ENCODE measurements at places on chromosomes 5 and 9.

DNA sequence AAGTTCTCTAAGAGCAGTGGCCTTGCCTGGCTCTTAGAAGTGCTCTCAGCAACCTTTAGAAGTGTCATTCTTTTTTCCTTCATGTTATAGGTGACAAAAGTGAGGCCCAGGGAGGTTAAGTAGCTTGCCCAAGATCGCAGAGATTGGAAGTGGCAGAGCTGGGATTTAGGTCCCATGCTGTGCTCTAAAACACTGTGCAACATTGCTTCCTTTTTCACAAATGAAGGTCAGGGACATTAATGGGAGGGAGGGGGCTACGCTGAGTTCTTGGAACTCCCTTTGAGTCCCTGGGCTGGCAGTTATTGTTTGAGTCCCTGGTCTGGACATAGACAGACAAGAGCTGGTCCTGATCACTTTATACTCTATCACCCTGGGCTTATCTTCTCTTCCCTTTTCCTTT, 45.3 kb downstream of the PAM start:
- no peak for DNase-seq

- DNase-seq = no peak
Observed at GRCh38 chr9:97860451-97861147, 7.6 kb downstream of the FOXE1 start.

DNA sequence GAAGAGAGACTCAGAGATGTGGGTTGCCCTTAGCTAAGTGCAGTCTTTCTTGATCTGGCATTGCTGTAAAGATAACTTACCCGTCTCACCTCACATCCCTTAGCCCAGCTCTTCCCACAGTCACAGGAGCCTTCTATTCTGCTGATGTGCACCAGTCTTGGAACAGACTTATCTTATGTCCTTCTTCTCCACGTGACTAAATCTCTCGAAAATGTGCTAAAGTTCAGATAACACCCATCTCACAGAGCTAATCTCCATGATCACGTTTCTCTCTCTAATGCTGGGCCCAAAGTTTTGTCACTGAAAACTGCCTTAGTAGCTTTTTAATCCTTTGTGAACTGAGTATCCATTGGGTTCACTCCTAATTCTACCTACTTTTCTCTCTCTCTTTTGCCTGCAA, 16.7 kb downstream of the SLC36A1 start:
- no peak for DNase-seq

- DNase-seq = no peak
Observed at GRCh38 chr9:26244661-26245451, 566.6 kb upstream of the TUSC1 start.

- no peak for DNase-seq
Observed at GRCh38 chr9:86944796-86945727, 2.2 kb downstream of the GAS1 start.

DNA sequence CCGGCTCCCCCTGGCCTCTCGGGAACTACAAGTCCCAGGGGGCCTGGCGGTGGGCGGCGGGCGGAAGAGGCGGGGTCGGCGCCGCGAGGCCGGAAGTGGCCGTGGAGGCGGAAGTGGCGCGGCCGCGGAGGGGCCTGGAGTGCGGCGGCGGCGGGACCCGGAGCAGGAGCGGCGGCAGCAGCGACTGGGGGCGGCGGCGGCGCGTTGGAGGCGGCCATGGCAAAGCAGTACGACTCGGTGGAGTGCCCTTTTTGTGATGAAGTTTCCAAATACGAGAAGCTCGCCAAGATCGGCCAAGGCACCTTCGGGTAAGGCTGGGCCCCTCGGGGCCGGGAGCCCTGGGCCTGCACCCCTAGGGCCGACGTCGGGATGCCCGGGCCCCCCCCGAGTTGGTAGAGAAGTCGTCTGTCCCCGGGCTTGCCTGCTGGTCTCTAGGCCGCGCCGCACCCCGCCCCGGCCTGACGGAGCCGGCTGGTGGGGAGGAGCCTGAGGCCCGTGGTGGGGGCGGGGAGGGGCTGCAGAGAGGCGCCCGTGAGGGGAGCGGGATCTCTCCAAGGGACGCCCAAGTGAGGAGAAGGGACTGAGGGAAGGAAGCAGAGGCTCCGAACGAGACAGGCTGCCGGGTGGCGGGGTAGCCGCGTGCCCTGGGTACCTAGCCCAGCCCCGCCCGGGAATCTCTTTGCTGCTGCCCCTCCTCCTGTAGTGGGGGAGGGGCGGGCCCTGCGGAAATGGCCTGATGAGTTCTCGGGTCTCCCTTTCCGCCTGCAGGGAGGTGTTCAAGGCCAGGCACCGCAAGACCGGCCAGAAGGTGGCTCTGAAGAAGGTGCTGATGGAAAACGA, at the start of gene CDK9:
CDK9 (plus strand) TSS at position 102 of the 840 bp plus-strand sequence; CDS start at position 217, 115 bp downstream.
- peak; percentile 95 for DNase-seq

DNA sequence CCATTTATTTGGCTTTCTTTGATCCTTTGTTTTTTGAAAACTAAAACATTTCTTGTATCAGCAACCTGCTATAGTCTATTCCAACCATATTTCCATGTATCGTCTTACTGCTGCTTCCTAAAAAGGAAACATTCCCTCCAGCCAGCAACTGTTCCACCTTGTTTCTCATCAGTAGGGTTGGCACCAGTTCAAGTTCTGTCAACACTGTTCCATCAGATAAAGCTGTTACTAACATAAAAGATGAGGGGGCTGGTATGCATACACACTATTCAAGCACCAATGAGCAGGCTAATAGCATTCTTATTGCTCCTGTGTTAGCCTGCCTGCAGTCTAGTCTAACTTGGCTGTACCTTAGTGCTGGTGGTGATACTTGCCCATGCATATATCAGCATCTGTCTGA, 178.3 kb downstream of the CWC27 start:
- no peak for DNase-seq

- no peak for DNase-seq
Observed at GRCh38 chr5:43658509-43658908, 55.5 kb downstream of the NNT start.

DNA sequence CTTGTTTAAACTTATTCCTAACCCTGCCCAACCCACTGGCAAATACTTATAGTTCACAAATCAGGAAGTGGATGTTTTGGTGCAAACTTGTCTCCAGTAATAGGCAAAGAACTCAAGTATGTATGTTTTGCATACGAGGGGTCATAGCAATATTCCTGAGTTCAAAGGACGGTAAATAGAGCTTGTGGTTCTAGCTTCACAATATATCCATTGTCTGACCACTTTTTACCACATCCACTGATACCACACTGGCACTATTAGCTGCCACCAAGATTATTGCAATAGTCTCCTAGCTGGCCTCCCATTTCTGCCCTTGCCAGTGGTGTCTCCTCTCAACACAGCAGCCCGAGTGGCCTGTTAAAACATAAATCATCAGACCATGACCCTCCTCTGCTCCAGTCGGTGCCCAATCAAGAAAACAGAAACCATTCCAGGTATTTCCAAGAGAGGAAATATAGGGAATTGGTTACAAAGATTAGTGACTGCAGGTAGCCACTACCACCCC, 17.0 kb downstream of the GRXCR2 start:
- DNase-seq = peak; percentile 7

DNA sequence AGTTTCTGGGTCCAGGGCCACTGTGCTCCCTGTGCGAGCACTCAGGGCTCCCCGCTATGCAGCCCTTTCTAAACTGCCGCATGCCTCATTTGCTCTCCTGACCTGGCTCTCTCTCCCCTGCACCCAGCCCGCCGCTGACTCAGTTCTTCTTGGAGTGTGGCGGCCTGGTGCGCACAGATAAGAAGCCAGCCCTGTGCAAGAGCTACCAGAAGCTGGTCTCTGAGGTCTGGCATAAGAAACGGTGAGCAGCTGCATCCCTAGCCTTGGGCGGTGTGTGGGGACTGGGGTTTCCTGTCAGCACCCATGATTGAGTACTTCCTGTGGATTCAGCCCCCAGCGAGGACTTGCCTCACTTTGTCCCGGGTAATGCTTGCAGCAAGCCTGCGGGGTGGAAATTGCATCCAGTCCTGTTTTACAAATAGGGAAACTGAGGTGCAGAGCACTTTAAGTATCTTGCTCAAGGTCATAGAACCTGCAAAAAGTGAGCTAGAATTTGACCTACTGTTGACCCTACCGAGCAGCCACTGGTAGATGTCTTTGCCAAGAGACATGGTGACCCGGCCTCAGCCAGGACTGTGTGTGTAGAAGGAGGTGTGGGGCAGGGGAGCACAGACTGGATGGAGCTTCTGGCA, 27.9 kb downstream of the USP20 start:
- DNase-seq = peak; percentile 67

GRCh38 chr5:64666078-64666477, 24.2 kb upstream of the SHISAL2B start:
- no peak for DNase-seq

DNA sequence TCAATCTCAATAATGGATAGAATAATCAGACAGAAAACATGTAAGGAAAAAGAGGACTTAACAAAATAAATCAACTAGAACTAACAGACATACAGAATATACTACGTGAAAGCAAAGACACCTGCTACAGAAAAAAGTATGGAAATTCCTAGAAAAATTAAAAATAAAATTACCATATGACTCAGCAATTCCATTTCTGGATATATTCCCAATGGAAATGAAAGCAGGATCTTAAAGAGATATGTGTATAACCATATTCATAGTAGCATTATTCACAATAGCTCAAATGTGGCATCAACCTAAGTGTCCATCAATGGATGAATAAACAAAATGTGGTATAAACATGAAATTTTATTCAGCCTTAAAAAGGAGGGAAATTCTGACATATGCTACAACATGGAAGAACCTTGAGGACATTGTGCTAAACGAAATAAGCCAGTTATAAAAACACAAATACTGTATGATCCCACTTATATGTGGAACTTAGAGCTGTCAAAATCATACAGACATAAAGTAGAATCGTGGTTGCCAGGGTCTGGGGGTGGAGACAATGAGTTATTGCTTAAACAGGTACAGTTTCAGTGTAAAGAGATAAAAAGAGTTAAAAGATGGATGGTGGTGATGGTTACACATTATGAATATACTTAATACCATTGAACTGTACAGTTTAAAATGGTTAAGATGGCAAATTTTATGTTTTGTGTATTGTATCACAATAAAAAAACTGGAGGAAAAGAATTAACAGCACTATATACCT, 6.9 kb downstream of the PLAA start:
- no peak for DNase-seq

GRCh38 chr5:107542428-107542827, 128.3 kb downstream of the EFNA5 start:
- peak; percentile 33 for DNase-seq

GRCh38 chr5:6584101-6584645, 48.7 kb downstream of the NSUN2 start:
- DNase-seq = no peak

GRCh38 chr5:72662305-72662704, 154.2 kb upstream of the TNPO1 start:
- DNase-seq = no peak

- DNase-seq = no peak
Observed at GRCh38 chr5:52751137-52751536, 36.6 kb upstream of the ITGA1 start.

GRCh38 chr5:56816546-56817081, 1.3 kb downstream of the MAP3K1 start:
- peak; percentile 50 for DNase-seq

- DNase-seq = no peak
Observed at GRCh38 chr9:93669958-93670207, 93.5 kb downstream of the PHF2 start.

DNA sequence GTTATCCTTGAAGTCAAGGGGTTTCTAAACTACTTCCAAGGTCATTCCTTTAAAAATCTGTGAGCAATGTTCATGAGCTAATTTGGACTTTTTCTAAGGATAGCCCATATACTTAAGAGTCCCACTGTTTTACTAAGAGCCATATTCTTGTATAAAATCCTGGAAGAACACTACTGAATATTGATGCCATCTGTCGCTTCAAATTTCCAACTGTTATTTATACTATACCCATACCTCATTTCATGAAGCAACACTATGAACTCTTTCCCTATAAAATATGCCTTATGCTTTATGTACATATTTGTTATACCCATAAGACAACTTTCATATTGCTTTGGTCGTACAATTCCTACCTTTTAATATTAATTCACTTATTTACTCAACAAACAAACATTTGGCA, 12.4 kb upstream of the ANKRD55 start:
- DNase-seq = no peak

- no peak for DNase-seq
Observed at GRCh38 chr5:124176692-124177091, 569.7 kb downstream of the ZNF608 start.

- peak; percentile 81 for DNase-seq
Observed at GRCh38 chr5:38871790-38872551, 26.2 kb downstream of the OSMR start.

- DNase-seq = no peak
Observed at GRCh38 chr5:148162038-148162437, 6.3 kb upstream of the SPINK14 start.

- DNase-seq = no peak
Observed at GRCh38 chr9:113998525-113999255, 79.4 kb downstream of the AMBP start.

- no peak for DNase-seq
Observed at GRCh38 chr5:175353926-175354325, 90.1 kb downstream of the DRD1 start.

DNA sequence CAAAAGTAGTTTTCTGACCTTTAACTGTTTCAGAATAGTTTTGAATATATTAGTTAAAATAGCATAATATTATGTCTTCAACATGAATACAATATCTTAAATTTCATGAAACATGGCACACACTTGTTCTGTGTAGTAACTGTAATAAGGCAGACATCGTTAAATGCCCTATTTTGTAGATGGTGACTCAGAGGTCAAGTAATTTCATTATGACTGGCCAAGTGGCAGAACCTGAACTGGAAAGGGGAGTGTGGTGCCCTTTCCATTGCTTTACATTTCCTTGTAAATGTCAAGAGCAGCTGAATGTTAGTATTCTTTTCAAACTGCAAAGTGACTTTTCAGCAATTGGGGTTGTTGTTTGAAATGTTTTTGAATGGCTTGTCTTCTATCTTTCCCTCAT, 201.2 kb upstream of the CDKN2B start:
- no peak for DNase-seq

DNA sequence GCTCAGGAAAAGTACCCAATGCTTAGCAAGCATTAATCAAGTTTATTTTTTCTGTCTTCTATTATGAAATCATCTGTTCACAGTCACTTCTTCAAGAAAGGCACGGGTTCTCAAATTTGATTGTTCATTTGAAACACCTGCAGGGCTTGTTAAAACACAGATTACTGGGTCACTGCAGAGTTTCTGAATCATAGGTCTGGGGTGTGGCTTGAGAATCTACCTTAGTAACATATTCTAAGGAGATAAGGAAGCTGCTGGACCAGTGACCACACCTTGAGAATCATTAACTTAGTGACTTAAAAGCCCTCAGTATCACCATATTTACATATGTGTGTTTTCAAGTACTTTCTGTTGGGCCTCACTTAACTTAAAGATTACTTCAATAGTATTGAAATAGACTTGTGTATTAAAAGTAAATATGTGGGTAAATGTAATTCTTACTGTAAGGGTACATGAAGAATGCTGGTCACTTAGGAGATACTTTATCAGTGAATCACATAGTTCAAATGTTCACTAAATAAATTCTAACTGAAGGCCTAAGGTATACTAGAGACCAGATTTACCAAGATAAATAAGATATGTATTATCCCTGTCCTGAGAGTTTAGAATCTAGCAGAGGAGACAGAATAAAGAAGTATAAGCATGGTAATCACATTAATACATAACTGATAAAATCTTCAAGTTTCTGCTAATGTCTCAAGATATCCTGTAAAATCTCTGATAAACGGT, 1342.1 kb upstream of the C9orf72 start:
- no peak for DNase-seq
